Activated CD8-positive, alpha-beta memory T cell treated with anti-CD3 and anti-CD28 coated beads for 1 hour (primary cell): ENCODE measurements at places on chromosomes 7 and 10.

DNA sequence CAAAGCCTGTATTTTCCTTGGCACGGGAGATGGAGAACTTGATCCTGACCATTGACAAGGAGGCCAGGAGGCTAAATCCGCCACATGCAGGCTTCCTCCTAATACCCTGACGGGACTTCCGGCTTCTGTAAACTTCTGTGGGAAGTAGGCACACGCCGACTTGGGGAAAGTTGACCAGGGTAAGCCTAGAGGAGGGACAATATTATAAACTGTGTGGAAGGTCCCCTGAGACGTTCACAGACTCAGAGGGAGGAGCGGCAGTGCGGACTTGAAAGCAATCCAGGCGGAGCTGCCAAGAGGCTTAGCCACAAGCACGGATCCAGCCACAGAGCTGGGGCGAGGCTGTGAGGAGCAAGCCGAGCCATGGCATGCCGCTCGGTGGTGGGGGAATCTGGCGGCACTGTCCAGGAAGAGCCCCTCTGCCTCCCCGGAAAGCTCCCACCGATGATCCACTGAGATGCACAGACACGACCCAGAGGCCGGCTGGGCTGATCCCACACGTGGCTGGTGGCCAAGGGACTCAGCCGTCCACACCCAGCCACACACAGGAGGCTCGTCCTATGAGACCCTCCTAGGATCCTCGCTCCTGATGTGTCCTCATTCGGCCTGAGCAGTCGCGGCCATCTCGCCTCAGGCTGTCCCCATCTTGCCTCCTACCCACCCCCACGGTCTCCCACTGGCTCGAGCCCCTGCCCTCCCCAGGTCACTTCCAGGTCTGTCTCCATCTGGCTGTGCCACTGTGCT is 40.0 kb upstream of the INSIG1 start:
- DNase-seq: no peak

GRCh38 chr7:2480070-2480408 is 3.8 kb upstream of the GRIFIN start:
- DNase-seq: no peak

DNA sequence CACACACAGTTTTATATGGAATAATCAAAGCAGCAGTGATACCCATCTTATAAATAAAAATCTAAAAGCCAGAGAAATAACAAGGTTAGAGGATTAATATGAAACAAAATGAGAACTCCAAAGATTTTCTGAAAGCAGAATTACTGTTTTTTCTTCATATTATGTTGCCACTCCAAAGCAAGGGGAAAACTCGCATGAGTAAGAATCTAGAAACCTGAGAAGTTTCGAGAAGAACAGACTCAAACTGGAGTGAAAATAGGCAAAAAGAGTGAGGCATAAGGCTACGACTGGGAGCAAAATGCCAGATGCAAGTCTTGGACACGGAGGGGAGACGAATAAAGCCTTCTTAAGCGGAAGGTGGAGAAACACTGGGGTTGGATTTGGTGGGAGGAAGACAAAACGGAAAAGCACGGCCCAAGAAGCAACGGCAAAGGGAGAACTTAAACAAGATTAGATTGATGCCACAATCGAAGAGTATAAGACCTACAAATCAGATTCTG is 923 bp downstream of the TNPO3 start:
- DNase-seq: no peak

GRCh38 chr10:70540789-70541360 is 61.7 kb downstream of the PRF1 start:
- no peak for DNase-seq

- DNase-seq: no peak
Measured at GRCh38 chr7:97801108-97801507, 69.2 kb downstream of the TAC1 start.

DNA sequence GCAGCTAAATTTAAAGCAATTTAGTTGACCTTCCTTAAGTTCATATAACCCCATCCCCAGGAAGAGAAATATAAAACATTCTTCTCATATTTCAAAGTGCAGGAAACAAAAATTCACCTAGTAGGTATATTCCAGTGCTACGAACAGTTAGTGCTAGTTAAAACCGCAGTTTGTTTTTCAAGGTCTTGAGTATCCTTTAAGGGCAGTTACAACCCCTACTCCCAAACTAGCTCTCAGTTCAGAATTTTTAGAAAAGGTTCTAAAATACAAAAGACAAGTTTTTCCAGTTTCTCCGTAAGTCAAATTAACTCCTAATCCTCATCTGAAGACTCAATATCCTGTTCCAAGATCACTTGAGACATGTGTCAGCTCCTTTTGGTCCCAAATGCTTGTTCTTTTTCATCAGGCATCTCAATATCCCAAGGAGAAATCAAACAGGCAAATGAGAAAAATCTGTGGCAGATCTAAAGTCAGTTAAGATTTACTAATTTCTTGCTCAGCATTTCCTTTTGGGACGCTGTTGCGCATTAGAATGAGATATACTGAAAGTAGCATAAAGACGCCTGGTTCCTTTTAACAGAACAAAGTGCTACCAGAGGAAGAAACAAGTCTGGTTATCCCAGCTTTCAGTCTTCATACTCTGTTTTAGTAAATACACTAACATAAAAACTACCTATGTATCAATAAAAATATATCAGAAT is 51.8 kb downstream of the ARHGAP12 start:
- no peak for DNase-seq

DNA sequence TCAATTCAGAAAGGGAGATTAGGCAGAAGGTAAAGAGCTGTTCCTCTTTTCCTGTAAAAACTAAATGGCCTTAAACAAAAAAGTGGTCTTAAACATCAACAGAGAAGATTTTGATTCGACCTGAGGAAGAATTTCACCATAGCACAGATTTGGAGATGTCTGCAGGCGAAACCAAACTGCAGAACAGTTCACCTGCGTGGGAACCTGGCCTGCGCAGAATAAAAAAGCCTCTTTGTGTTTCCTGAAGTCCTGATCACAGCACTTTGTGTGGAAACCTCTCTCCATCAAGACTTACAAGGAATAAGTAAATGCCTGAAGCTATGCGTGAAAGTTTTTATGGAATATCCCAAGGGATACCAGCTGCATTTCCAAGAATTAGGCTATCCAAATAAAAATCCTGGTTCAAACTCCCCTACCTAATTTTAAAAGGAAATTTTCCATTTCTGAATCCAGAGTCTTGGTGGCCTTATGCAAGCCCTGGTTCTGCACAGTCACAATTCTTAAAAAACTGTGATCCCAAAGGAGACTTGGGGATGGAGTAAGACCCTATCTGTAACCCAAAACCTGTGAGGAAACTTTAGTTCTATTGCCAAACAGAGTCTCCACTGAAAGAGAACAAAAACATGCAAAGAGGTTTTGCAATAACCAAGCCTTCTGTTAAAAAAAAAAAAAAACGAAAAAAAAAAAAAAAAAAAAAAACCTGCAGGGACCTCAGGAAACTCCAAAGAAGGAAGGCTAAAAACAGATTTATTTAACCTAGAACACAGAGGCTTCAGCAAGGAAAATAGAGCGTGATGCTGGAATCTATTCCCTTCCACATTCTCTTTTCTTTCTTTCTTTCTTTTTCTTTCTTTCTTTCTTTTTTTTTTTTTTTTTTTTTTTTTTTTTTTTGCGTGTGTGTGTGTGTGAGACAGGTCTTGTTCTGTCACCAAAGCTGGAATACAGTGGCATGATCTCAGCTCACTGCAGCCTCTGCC is 10.4 kb downstream of the CALML3 start:
- DNase-seq: no peak

- no peak for DNase-seq
Measured at GRCh38 chr10:88491314-88491713, 91.8 kb downstream of the RNLS start.

GRCh38 chr7:87779806-87780205 is 96.4 kb downstream of the SLC25A40 start:
- no peak for DNase-seq

GRCh38 chr10:100291356-100291755 is 4.9 kb upstream of the BLOC1S2 start:
- no peak for DNase-seq

- no peak for DNase-seq
Measured at GRCh38 chr10:29895456-29895855, 163.9 kb downstream of the JCAD start.

DNA sequence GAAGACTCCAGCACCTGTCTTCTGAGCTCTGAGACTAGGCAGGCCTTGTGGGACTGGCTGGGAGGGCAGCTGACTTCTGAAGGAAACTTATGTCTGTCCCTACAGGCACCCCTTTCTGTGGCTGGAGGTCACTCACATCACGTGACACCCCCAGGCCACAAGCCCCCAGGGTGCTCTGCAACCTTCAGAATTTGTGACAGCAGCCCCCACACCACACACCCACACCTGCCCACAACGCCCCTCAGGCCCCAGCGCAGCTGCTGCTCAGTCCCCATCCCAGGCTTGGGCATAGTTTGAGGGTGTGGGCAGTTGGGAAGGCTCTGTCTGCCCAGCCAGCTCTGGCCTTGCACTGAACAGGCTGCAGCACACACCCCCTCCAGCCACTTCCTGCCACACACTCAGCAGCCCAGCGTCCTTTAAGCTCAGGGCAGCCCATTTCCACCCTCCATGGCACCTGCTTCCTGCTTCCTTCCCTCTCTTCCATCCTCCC is 80.0 kb upstream of the UNC5B start:
- no peak for DNase-seq

DNA sequence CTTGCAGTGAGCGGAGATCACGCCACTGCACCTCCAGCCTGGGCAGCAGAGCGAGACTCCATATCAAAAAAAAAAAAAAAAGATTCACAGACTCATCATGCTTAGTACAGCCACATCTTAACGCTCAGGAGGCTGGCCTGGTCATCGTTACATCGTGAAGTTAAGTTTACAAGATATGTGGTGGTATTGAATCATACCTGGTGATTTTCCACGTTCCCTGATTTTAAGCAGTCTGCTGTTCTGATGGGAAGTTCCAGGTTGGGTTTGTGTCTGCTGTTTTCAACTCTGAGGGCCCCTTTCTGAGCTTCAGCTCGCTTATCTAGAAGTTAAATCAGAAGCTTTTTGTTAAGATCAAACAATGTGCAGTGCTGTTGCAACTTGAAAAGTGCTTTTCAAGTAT is 6.9 kb downstream of the PPP2R2D start:
- DNase-seq: no peak

- no peak for DNase-seq
Measured at GRCh38 chr7:77461246-77461645, 45.1 kb upstream of the GSAP start.

DNA sequence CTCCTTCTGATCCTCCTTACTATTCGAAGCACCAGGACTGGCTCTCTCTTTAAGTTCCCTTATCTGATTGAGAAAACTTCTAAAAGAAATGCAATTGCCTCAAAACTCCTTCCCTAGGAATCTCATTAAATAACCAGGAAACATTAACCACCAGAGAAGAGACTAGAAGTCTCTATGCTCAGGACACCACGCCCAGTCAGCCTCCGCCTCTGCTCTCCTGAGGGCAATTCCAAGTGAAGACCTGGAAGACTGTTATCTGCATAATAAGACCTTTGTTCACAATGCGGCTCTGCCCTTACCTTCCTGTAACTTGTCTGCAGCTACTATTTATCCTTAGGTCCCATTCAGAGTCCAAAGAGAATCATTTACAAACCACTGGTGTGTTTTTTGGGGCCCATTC is 78.8 kb downstream of the ELMO1 start:
- no peak for DNase-seq

GRCh38 chr10:69446229-69446628 is 5.0 kb upstream of the TSPAN15 start:
- no peak for DNase-seq

- DNase-seq: no peak
Measured at GRCh38 chr10:34319197-34319846, 495.8 kb downstream of the PARD3 start.

DNA sequence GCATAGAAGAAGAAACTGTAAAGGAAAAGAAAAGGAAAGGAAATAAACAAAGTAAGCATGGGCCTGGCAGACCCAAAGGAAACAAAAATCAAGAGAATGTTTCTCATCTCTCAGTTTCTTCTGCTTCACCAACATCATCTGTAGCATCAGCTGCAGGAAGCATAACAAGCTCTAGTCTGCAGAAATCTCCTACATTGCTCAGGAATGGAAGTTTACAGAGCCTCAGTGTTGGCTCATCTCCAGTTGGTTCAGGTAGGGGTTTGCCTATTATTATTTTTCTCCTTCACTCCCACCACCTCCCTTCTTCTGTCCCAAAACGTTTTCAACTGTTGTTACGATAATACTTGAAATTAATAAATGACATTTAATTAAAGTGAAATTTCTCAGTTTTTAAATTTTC is 139.6 kb downstream of the MLLT10 start:
- no peak for DNase-seq

- no peak for DNase-seq
Measured at GRCh38 chr10:99827936-99828335, 45.5 kb downstream of the ABCC2 start.

- no peak for DNase-seq
Measured at GRCh38 chr10:103241262-103242011, 4.2 kb upstream of the RPEL1 start.

GRCh38 chr7:79820387-79820786 is 314.2 kb upstream of the GNAI1 start:
- no peak for DNase-seq
